ENCODE measurements at places on chromosomes 16 and 17.

- DNase-seq = no peak
These were observed 7.3 kb downstream of the CMTM4 start for GRCh38 chr16:66689282-66689681.

- no peak for DNase-seq
These were observed 34.8 kb downstream of the IST1 start for GRCh38 chr16:71930013-71930563.

GRCh38 chr17:28071891-28072606 is 29.6 kb downstream of the NLK start:
- DNase-seq = peak; percentile 33

DNA sequence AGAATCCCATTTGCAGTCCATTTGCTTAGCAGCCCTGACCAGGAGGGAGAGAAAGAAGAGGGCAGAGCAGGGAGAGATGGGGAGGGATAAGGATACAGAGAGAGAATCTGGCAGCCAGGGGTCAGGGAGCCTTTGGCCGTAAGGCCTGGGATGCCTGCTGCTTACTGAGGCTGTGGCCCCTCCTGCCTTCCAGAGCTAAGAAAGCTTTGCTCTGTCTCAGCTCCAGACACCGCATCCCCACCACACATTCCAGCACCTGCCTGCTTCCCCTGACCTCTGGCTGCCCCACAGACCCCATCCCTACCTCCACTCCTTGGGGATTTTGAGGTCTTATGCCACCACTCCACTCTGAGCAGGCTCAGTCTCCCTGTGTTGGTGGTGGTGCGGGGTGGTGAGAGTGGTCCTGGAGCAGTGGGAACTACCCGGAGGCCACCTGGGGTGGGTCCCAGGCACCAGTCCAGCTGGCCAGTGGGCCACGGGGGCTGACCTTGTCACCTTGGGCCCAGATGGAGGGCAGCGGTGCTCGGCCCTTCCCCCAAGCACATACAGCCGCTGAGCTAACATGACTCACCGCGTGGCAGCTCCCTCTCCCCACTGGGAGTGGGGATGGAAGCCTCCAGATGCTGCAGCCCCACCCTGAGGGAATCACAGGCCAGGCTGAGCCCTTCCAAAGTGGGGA is 58.3 kb downstream of the RAI1 start:
- peak; percentile 69 for DNase-seq

- DNase-seq = no peak
These were observed 1.5 kb downstream of the FOXN1 start for GRCh38 chr17:28507567-28508203.

GRCh38 chr17:14016858-14017257 is 52.4 kb upstream of the COX10 start:
- DNase-seq = no peak

- DNase-seq = no peak
These were observed 274.2 kb upstream of the ERCC4 start for GRCh38 chr16:13645601-13646245.

DNA sequence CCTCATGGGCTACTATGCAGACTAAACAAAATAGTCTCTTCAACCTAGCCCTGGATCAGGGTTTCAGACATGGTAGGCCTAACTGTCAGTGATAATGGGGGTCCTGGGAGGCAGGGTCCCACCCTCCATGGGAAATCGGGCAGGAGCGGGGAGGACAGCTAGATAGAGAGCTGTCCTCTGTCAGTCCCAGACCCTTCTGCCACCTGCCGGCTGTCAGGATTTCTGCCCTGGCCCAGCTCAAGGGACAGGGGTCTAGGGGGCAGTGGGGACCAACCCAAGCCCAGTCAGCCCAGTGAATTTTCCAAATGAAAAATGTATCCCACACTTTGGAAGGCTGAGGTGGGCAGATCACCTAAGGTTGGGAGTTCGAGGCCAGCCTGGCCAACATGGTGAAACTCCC is 5.3 kb downstream of the CA7 start:
- no peak for DNase-seq

GRCh38 chr17:66737524-66737923 is 97.4 kb upstream of the CACNG5 start:
- DNase-seq = peak; percentile 45

GRCh38 chr17:16882243-16882925 is 89.5 kb downstream of the TNFRSF13B start:
- no peak for DNase-seq

DNA sequence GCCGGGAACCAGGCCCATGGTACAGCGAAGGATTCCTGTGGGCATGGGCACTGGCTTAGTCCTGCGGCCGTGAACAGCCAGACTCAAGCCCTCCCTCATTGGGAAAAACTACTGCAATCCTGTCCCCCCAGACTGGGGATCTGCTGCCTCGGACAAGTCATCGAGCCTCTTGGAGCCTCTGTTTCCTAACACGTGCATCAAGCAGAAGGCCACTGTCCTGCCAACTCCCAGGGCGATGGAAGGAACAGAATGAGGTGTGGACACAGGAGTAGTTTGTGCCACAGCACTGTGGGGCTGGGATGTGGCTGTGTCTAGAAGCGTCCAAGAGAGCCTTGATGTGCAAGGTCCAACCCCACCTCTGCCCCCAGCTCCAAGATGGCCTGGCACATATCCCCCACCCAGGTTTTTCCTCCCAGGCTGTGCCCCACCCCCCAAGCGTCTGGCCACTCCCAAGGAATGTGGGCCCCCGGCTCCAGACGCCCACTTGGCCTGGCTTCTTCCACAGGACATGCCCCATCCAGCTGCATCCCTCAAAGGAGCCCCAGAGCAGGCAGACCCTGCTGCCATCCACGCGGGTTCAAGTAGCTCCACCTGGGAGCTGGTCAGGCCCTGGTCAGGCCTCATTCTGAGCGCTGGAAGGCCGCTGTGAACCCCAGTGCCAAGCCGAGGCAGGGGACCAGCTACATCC is 3.4 kb downstream of the CAMKK1 start:
- peak; percentile 12 for DNase-seq

DNA sequence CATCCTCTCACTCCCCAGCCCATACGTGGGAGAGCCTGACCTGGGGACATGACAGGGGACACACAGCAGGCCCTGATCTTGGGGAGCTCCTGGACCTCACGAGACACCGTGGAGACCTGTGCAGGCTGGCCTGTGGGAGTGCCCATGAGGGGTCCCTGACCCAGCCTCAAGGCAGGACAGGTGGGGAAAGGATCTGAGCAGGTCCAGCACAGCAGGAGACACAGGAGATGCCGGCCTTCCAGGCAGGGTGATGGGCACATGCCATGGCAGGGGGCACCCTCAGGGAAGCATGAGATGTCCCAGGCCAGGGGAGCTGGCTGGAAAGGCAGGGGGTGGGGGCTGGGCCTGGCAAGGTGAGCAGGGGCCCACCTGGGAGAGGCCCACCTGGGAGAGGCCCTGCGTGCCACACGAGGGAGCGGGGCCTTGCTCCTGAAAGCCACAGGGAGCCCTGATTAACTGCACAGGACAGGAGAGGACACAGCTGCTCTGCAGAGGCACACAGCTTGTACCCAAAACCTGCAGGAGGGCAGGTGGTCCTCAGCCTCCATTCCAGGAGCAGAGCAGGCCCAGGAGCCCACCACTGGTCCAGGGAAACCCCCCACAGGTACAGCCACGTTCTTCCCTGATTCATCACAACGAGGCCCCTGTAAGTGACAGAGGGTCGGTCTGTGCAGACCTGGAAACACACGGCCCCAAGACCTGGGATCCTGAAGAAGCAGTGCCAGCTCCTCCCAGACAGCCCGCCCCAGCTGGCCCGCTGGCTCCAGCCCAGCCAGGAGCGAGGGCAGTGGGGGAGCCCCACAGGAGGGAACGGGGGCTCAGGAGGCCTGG is 26.6 kb upstream of the KRT17 start:
- DNase-seq = no peak

GRCh38 chr16:21526923-21527807 is 72.2 kb upstream of the METTL9 start:
- no peak for DNase-seq

GRCh38 chr17:80805032-80805751 is 186.4 kb upstream of the CHMP6 start:
- no peak for DNase-seq

- peak; percentile 85 for DNase-seq
These were observed 11.1 kb downstream of the SCN4A start for GRCh38 chr17:63961355-63962212.

- no peak for DNase-seq
These were observed 102.0 kb upstream of the HAS3 start for GRCh38 chr16:69003500-69003899.

- DNase-seq = no peak
These were observed 11.5 kb upstream of the HYDIN start for GRCh38 chr16:71242036-71242435.

All from fibroblast of lung (primary cell).